Large intestine (tissue), 12 donors: ENCODE measurements at places on chromosomes 5 and 9.

DNA sequence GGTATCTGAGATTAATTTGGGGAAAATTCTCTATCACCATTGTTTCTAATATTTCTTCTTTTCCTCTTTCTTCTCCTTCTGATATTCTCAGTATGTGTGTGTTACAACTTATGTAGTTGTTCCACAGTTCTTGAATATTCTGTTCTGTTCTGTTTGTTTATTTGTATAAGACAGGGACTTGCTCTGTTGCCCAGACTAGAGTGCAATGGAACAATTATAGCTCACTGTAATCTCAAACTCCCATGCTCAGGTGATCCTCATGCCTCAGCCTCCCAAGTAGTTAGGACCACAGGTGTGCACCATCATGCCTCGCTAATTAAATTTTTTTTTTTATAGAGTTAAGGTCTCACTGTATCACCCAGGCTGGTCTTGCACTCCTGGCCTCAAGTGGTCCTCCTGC is 145.8 kb upstream of the TUT7 start:
- DNase-seq: no peak

DNA sequence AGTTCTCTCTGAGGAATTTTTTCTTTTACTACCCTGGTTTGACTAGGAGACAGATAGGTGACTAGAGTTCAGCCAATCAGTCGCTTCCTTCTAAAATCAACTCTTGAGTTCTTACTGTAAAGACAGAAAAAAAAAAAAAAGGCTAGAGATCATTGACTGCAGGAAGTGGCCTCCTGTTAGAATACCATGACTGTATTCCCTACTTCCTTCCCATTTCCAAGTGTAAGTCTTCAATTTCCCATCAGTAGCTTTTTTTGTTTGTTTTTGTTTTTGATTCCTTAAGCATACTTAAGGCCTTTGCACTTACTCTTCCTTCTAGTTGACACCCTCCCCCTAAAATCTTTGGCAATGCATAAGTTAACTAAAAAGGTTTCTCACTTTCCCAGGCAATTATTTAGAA is 154.3 kb downstream of the HMHB1 start:
- DNase-seq: no peak

DNA sequence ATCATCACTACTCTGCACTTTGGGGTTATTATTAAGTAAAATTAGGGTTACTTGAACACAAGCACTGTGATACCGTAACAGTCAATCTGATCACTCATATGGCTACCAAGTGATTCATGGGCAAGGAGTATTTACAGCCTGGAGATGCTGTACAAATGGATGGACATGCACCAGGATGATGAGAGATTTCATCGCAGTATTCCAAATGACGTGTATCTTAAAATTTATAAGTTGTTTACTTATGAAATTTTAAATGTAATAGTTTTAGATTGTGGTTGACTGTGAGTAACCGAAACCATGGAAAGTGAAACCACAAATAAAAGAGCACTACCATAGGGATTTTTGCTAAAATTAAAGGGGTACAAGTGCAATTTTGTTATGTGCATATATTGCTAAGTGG is 462.2 kb upstream of the PTGER4 start:
- DNase-seq: no peak

DNA sequence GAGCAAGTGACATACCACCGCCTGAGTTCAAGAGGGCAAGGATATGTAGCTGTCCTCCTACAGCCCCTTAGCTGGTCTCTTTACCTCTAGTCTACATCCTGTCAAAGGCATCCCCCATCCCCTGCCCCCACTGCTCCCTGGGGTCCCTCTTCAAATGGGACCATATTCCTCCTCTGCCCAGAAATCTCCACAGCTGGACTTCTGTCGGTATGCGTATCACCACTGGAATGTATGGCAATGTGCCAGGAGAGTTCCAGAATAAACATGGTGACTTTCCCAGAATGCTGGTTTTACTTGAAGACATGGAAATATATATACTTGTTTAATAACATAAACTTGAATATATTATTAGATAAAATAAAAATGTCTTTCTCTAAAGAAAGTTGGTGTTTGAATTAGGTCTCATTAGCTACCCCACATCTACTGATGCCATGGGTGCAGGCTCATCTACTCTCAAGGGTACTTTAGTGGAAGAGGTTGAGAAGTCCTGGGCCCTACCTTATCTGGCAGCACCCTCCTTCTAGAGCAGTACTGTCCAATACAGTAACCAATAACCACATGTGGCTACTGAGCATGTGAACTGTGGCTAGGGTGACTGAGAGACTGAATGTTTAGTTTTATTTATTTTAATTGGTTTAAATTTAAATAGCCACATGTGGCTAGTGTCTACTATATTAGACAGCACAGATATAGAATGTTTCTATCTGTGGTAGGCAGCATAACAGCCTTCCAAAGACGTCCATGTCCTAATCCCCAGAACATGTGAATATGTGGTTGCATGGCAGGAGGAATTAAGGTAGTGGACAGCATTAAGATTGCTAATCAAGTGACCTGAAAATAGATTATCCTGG is 181.7 kb upstream of the SLC30A5 start:
- DNase-seq: no peak

GRCh38 chr5:98602534-98603112 is 170.8 kb upstream of the RGMB start:
- no peak for DNase-seq

- DNase-seq: no peak
These were observed 319.1 kb downstream of the MED10 start for GRCh38 chr5:6059137-6059800.

DNA sequence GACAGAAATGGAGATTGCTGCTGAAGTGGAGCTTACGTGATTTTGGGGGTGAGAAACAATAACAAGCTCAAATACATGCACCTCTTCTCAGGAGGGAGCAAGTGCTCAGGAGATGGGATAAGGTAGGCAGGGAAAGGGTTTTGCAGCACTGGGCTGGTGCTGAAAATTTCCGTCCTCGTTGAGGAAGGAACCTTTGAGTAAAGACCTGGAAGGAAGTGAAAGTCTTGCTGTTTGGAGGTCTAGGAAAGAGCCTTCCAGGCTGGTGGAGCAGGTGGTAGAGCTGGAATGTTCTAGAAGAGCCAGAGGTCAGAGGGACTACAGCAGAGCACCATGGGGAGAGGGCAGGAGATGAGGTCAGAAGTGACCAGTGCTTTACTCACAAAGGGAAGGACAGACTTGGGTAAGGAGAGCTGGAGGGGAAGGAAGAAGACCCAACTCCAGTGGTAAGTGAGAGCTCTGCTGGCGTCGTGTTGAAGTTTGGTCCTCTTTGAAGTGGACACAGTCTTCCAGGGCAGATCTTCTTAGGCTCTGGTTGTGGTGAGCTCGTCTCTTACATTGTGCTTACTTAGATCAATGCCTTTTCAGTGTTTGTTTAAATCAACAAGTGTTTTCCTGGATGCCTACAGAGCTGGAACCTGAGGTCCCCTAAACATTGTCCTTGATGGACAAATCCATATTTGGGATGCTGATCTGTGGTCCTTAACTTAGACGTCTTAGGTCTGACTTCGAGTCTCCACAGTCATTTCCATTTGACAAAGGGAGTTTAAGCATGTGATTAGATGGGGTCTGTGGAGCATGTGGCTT is 21.0 kb downstream of the ANKRD33B start:
- DNase-seq: no peak

- DNase-seq: peak; percentile 76
These were observed 92.3 kb downstream of the GAS1 start for GRCh38 chr9:86854898-86855523.

- peak; percentile 91 for DNase-seq
These were observed 59.9 kb downstream of the ZFAND5 start for GRCh38 chr9:72305102-72305546.

- no peak for DNase-seq
These were observed 2.4 kb downstream of the EGR1 start for GRCh38 chr5:138467711-138468132.

DNA sequence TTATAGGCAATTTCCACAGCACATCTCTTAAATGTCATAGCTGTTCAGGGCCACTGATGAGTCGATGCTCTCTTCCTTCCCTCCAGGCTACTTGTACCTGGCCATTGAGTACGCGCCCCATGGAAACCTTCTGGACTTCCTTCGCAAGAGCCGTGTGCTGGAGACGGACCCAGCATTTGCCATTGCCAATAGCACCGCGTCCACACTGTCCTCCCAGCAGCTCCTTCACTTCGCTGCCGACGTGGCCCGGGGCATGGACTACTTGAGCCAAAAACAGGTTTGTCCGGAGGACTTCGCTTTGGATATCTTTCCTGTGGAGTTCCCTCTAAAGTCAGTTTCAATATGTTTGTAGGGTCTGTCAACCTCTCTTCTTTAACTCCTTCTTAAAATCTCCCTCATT is 84.3 kb downstream of the EQTN start:
- DNase-seq: no peak

GRCh38 chr5:132221781-132222648 is 5.6 kb downstream of the P4HA2 start:
- DNase-seq: peak; percentile 31

GRCh38 chr9:15101095-15101494 is 190.9 kb upstream of the FREM1 start:
- no peak for DNase-seq

DNA sequence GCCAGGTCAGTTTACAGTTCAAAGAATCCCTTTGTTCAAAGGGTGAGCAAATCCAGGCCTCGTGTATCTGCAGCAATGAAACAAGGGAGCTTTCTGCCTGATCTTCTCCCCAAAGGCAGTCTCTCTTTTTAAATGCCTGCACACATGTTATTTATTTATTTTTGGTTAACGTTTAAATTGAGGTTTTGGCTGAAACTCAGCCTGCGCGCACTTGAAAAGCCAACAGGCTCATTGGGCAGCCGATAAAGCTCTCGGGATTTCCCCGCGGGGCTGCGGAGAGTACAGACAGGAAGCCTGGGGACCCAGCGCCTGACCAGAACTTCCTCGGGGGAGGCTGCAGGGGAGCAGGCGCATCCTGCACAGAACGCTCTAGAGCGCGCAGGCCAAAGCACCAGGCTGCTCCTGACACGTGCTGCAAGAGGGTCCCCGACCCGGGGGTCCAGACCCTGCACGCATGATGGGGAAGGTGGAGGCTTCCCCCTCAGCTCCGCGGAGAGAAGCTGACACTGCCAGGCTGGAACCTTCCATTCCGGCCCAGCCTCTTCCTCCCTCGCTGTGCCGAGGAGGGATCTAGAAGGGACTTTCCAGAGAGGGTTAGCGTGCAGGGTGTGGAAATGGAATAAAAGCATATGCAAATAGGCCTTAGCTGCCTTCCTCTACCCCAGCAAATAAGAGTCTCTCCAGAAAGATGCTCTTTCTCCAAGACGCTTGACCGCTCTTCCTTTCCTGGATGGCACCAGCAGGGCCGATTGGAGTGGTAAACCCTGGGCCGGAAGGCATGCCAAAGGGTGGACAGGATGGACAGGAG is 46.1 kb downstream of the PTTG1 start:
- DNase-seq: peak; percentile 40

- no peak for DNase-seq
These were observed 38.5 kb downstream of the FAM219A start for GRCh38 chr9:34419716-34420504.

DNA sequence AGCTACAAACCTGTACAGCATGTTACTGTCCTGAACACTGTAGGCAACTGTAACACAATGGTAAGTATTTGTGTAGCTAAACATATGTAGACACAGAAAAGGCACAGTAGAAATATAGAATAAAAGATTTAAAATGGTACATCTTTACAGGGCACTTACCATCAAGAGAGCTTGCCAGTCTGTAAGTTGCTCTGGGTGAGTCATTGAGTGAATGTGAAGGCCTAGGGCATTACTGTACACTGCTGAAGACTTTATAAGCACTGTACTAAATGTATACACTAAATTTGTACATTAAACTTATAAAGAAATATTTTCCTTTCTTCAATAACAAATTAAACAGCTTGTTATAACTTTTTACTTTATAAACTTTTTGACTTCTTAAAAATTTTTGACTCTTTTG is 20.5 kb downstream of the ADRB2 start:
- DNase-seq: no peak

- no peak for DNase-seq
These were observed 761 bp upstream of the DNAJC25 start for GRCh38 chr9:111630182-111630963.

- DNase-seq: no peak
These were observed 34.3 kb upstream of the FSD1L start for GRCh38 chr9:105413525-105413924.

GRCh38 chr5:88887342-88887741 is 4.4 kb upstream of the MEF2C start:
- no peak for DNase-seq

- DNase-seq: no peak
These were observed 133.8 kb upstream of the MOCS2 start for GRCh38 chr5:53243403-53243802.

DNA sequence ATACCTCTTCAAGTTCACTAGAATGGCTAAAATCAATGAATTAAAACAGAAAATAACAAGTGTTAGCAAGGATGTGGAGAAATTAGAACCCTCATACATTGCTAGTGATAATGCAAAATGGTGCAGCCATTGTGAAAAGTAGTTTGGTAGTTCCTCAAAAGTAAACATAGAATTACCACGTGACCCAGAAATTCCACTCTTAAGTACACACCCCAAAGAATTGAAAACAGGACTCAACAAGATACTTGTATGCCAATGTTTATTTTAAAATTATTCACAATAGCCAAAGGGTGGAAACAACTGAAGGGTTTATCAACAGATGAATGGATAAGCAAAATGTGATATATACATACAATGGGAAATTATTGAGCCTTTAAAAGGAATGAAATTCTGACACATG is 70.3 kb downstream of the BARX1 start:
- no peak for DNase-seq

GRCh38 chr9:128892221-128892921 is 10.4 kb downstream of the LRRC8A start:
- DNase-seq: peak; percentile 86
